ENCODE measurements at places on chromosomes 3 and 15.

DNA sequence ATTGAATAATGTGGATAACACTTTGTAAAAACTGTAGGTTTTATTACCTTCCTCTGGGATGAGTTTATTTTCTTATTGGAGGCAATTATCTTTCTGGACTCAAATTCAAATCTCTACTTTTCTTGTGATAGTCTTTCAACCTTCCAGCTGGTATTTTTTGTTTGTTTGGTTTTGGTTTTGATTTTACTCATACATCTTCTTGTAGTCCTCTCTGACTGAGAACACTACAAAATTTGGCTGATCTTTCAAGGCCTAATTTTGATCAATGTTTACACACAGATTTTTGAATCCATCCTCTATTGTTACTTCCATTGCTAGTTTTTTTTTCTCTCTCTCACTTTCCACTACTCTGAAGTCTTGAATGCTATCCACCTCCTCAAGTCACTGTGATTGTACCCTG, 303.8 kb upstream of the NECTIN3 start:
- DNase-seq = no peak
- no peaks in the 10 kb centered on the region for H3K36me3 ChIP-seq
- no peak overlapping the region for H3K27ac ChIP-seq

DNA sequence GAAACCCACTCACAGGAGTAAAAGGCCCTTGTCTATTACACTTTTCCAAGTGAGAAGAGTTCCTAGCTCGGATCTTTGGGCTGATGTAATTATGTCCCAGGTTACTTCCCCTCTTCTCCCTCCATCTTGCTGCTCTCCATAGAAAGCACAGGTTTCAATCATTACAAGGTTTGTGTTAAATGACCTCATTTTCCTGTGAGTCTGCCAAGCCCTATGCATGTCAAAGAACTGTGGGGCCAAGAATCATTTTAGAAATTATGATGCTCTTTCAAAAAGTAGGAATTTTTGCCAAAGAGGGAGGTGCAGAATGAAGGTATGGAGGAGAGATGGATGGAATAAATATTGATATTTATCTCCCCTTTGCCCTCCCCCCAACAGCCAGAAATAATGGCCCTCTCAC, 129.3 kb upstream of the TPM1 start:
- no peaks in the 10 kb centered on the region for H3K4me1 ChIP-seq

GRCh38 chr3:125098611-125099291, 43.0 kb upstream of the HEG1 start:
- no peak for DNase-seq
- no peak overlapping the region for H3K27ac ChIP-seq
- H3K27me3 ChIP-seq = peaks cover 5% of the 10 kb centered on the region
- H3K4me3 ChIP-seq = no peak overlapping the region
- peaks cover 3% of the 10 kb centered on the region for H3K4me1 ChIP-seq

DNA sequence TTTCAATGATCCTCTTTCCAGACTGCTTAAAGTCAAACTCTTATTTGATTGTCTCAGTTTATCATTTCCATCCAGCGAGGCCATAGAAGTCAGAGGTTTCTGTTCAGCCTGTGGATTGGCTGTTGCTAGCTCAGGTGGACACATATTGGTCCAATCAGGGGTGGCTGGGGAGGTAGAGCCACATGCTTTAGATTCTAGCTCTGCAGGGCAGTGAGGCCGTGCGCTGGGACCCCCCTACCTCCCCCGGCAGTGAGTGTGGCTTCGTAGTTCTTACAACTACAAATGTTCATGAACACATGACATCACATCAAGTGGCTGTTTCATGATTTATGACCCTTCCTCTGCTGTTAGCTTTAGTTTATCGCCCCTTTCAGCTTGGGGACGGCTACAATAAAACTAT, 18.0 kb downstream of the APOD start:
- no peak for DNase-seq
- no peaks in the 10 kb centered on the region for H3K36me3 ChIP-seq
- no peak overlapping the region for H3K27ac ChIP-seq
- H3K27me3 ChIP-seq = peaks cover 3% of the 10 kb centered on the region
- peaks cover 24% of the 10 kb centered on the region for H3K4me1 ChIP-seq

- H3K4me3 ChIP-seq = no peak overlapping the region
- peaks cover 3% of the 10 kb centered on the region for H3K27me3 ChIP-seq
- no peak for DNase-seq
- H3K4me1 ChIP-seq = peaks cover 12% of the 10 kb centered on the region
- no peak overlapping the region for H3K27ac ChIP-seq
Measured at GRCh38 chr15:66658044-66658443, 44.0 kb upstream of the SMAD6 start.

- DNase-seq = no peak
- no peaks in the 10 kb centered on the region for H3K36me3 ChIP-seq
- peaks cover 7% of the 10 kb centered on the region for H3K4me1 ChIP-seq
Measured at GRCh38 chr15:82040862-82041261, 5.0 kb downstream of the MEX3B start.

GRCh38 chr3:145145461-145145860, 1015.5 kb downstream of the PLOD2 start:
- H3K27ac ChIP-seq = no peak overlapping the region
- H3K36me3 ChIP-seq = no peaks in the 10 kb centered on the region
- H3K4me3 ChIP-seq = no peak overlapping the region
- H3K27me3 ChIP-seq = no peaks in the 10 kb centered on the region
- H3K4me1 ChIP-seq = no peaks in the 10 kb centered on the region

GRCh38 chr3:23356169-23356568, 153.0 kb downstream of the UBE2E2 start:
- DNase-seq = no peak
- no peaks in the 10 kb centered on the region for H3K36me3 ChIP-seq
- H3K4me1 ChIP-seq = no peaks in the 10 kb centered on the region
- H3K27me3 ChIP-seq = no peaks in the 10 kb centered on the region
- no peak overlapping the region for H3K27ac ChIP-seq

DNA sequence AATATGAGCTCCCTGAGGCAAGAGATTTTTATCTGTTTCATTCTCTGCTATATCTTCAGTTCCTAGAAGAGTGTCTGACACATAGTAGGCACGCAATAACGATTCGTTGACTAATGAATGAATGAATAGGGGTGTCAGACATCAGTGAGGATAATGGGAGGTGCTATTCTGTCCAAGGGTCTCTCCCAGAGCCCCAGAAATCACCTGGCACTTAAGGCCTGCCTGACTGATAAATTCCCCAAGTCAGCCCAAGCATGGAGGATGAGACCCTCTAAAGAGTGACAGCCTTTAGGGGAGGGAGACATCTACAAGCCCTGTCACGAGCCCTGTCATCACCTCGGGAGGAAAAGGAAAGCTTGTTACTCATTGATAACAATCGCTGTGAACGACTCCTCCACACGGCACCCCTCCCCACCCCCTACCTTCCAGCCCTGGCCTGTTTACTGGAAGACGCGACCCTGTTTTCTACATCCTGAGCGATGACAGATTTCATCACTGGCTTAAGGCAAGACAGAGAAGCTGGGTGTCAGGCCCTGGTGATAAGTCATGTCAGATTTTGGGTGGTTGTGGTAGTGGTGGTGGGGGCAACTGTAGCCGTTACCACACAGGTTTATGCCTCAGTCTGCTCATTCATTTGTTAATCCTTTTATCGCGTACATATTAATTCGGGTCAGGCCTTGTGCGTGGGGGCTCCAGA, 23.1 kb downstream of the BHLHE40 start:
- H3K36me3 ChIP-seq = peaks cover 1% of the 10 kb centered on the region
- H3K27ac ChIP-seq = peak overlapping the region; percentile 40

- no peaks in the 10 kb centered on the region for H3K36me3 ChIP-seq
- H3K4me3 ChIP-seq = peak overlapping the region; percentile 61
- peak; percentile 41 for DNase-seq
- H3K4me1 ChIP-seq = peaks cover 20% of the 10 kb centered on the region
- H3K27me3 ChIP-seq = peaks cover 14% of the 10 kb centered on the region
- no peak overlapping the region for H3K27ac ChIP-seq
Measured at GRCh38 chr3:87997298-87997697, 61.5 kb downstream of the CGGBP1 start.

DNA sequence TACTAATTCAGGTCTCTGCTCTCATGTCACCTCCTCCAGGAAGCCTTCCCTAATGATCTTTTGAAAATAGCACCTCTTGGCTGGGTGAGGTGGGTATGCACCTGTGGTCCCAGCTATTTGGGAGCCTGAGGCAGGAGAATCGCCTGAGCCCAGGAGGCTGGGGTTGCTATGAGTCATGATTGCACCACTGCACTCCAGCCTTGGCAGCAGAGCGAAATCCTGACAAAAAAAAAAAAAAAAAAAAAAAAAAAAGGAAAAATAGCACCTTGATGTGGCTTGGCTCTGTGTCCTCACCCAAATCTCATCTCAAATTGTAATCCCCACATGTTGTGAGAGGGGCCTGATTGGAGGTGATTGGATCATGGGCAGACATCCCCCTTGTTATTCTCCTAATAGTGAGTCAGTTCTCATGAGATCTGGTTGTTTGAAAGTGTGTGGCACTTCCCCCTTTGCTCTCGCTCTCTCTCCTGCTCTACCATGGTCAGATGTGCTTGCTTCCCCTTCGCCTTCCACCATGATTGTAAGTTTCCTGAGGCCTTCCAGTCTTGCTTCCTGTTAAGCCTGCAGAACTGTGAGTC, 11.2 kb upstream of the RNU6-1 start:
- peaks cover 2% of the 10 kb centered on the region for H3K4me1 ChIP-seq
- H3K36me3 ChIP-seq = peaks cover 1% of the 10 kb centered on the region
- no peak overlapping the region for H3K27ac ChIP-seq
- H3K4me3 ChIP-seq = no peak overlapping the region
- H3K27me3 ChIP-seq = peaks cover 4% of the 10 kb centered on the region

DNA sequence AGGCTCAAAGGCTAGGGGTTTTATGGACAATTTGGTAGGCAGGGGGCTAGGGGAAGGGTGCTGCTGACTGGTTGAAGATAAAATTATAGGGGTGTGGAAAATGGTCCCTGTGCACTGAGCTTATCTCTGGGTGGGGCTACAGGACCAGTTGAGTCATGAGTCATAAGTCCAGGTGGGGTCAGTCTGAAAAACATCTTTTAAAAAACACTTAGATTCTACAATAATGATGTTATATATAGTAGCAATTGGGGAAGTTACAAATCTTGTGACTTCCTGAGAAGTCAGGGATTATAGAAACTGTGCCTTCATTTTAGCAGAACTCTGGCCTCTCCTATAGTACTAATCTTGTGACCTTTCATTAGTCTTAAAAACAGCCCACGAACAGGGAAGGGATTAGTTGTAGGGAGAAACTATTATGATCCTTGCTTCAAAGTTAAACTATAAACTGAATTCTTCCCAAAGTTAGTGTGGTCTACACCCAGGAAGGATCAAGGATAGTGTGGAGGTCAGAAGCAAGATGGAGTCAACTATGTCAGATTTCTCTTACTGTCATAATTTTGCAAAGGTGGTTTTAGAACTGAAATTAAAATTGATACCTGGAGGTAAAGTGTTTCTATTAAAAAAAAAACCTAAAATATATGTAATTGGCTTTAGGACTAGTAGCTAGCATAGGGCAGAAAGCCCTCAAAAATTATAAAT, 130.1 kb downstream of the P2RY1 start:
- DNase-seq = no peak
- H3K4me1 ChIP-seq = no peaks in the 10 kb centered on the region
- H3K36me3 ChIP-seq = no peaks in the 10 kb centered on the region
- H3K27ac ChIP-seq = no peak overlapping the region

GRCh38 chr3:45509038-45509767, 85.3 kb upstream of the LIMD1 start:
- no peak overlapping the region for H3K27ac ChIP-seq
- no peak overlapping the region for H3K4me3 ChIP-seq
- no peaks in the 10 kb centered on the region for H3K27me3 ChIP-seq
- H3K4me1 ChIP-seq = no peaks in the 10 kb centered on the region
- no peak for DNase-seq

- no peak for DNase-seq
- H3K27ac ChIP-seq = no peak overlapping the region
- H3K36me3 ChIP-seq = no peaks in the 10 kb centered on the region
Measured at GRCh38 chr3:153889905-153890334, 231.3 kb upstream of the ARHGEF26 start.

DNA sequence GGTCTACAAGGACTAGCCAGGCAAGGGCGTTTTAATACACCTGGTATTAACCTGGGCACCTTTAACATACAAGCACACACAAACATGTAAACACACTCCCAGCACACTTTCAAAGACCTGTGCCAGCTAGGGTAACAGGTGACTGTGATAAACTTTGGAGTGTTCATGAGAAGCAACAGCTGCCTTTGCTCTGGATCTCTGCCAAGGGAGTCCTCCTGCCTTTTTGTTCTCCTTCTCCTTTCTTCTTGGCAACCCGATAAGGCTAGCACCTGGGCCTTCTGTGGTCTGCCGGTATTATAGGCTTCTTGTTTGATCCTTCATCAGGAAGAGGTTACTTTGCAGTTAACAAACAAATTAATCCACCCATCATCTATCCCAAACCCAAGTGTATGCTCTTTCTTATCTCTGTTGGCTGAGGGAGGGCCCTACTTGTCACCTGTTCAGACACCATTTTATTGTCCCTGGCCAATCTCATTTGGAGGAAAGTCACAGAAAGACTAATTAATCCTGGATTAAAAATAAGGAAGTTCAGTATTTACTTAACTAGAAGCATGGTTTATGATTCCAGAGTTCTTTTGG, at the start of gene RETNLB:
Gene RETNLB, minus strand, starts transcription at position 7 of the 579 bp plus-strand sequence. CDS start 225 bp downstream, outside the sequence.
- H3K4me1 ChIP-seq = peaks cover 15% of the 10 kb centered on the region
- H3K36me3 ChIP-seq = peaks cover 4% of the 10 kb centered on the region
- no peak within 1 kb of the TSS for H3K27ac ChIP-seq
- no peak within 1 kb of the TSS for H3K4me3 ChIP-seq

All from activated naive CD8-positive, alpha-beta T cell treated with anti-CD3 and anti-CD28 coated beads, Interleukin-2, amount 10 ng/mL, durations not matched to agents 7 days and 5 days (primary cell).